ENCODE measurements at places on chromosomes 7 and 10.

GRCh38 chr7:131046246-131046645 is 281.4 kb upstream of the MKLN1 start:
- no peak for DNase-seq

DNA sequence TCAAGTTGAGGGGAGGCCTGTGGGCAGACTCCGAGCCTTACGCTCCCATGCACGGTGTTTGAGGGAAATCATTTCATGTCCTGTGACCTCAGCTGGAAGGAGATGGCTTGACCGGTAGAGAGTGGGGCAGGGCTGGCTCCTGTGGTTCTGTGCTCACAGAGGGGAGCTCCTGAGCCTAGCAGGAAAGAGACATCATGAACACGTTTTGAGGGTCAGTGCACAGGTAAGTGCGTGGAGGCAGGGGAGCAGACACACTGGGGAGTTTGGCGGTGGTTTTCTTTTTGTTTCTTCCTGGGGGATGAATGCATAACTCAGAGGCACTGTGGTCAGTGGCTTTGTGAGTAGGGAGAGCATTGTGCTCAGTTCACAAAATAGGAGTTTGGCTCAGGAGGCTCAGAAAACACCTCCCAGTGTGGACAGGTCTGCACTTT is 22.5 kb downstream of the ADCY1 start:
- no peak for DNase-seq

- no peak for DNase-seq
Measured at GRCh38 chr7:12754179-12754578, 66.7 kb downstream of the ARL4A start.

- peak; percentile 4 for DNase-seq
Measured at GRCh38 chr10:79627075-79627474, 16.3 kb downstream of the SFTPA1 start.

GRCh38 chr7:148633761-148634160 is 43.2 kb downstream of the C7orf33 start:
- DNase-seq: no peak

DNA sequence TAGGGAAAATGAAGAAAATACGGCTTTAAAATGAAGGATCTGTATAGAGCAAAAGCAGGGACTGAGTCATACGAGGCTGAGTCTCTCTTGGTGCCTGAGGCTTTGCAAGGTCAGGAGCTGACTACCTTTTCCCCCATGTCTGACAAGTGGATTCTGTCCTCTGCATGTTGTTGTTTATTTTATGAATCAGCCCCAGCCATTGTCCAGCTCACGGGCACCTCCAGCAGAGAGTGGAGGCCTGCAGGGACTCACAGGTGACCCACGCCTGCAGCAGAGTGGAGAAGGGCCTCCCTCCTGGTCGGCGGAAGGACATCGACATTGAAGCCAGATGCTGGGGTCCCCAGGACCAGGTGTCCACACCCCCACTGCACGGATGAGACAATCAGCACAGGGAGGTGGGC is 233.9 kb downstream of the WDR37 start:
- DNase-seq: no peak

All from NCI-H345 (cell line).